ENCODE measurements at places on chromosomes 7 and 10.

DNA sequence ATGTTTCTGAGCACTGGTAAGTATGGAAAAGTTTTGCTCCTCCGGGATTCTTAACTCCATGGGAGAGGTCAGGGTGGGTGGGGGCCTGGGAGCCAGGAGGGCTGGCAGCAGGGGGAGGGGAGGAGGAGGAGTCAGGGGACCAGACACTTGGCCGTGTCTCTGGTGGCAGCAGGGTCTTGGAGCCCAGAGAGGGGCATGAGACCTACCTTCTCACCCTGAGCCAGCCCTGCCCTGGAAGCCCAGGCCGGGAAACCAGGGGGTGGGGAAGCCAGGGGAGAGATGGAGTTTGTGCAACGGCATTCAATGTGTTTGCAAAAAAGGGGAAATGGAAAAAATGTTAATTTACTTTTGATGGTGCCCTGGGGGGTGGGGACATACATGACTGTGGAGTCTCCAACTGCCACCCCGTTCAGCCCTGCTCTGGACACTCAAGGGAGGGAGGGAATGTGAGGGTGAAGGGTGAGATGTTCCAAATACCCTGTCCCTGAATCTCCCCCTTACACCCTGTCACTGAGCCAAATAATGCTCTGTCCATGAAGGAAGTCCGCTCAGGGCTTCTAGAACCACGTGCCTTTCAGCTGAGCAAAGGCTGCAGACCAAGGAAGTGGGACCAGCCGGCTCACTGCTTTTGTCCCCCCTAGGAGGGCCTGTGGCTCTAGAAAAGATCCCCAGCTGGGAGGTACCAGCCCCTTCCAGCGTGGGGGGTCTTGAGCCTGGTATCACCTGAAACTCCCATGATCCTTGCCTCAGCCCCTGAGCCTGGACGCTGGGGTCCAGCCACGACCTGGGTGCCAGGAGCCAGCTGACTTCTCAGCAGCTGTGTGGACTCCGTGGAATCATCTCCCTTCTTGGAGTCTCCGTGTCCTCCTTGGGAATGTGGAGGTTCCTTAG is 48.3 kb downstream of the TMEM270 start:
- no peak for DNase-seq

- no peak for DNase-seq
These were observed 25.3 kb downstream of the WIPI2 start for GRCh38 chr7:5215313-5215712.

DNA sequence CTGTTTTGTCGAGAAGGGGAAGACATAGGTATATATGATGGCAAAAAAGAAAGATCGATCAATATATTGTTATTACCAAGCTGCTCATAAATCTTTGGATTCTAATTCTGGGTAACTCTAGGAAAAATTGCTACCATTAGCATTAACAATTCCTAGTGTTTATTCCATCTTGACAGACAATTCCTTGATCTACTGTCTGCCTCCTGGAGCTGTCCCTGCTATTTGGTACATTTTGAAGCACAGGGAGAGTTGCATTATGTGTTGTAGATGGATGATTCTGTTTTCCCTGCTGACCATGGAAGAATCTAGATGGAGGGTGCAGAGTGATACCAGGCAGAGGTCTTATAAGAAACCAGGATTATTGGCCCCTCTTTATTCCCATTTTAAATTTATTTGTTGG is 29.1 kb upstream of the SEM1 start:
- no peak for DNase-seq

DNA sequence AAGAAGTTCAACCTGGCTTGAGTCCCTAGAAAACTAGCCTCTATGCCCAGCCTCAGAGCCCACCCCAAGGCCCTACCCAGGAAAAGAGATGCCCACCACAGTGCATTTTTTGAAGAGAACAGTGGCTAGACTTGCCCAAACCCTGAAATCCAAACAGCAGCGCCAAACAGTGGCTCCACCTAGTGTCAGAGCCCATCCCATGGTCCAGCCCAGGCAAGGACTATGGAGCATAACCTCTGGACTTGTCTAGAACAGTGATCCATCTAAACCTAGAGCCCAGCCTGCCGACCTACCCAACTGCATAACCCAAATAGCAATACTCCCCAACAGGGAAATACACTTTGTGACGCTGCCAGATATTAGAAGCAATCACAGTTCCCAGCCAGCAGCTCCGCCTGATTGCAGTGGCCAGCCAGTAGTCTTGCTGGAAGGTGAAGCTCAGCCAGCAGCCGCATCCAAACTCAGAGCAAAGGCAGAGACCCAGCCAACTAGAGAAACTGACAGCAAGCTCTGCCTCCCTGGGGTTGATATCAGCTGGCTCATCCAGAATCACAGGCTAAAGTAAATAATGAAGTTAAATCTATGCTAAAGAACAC is 44.5 kb downstream of the HBP1 start:
- DNase-seq, result no peak

GRCh38 chr7:3998060-3998459 is 684.0 kb upstream of the FOXK1 start:
- peak; percentile 18 for DNase-seq

GRCh38 chr7:17952387-17952786 is 12.1 kb upstream of the SNX13 start:
- no peak for DNase-seq

DNA sequence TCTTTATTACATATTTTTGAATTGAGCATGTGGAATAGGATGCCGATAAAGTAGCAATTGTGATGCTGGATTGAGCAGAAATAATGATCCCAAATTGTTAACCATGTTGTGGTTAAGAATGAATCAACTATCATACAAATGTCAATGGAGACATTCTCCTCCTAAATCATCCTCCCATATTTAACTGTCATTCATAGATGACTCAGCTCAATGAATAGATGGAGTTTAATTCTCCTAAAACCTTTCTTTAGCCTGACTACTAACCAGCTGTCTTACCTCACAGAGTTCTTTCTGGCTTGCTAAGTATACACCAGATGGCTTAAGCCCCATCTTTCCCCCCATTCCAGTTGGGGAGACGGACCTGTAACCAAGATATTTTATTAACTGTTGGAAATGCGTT is 23.4 kb upstream of the NPS start:
- DNase-seq, result no peak

GRCh38 chr10:57579926-57580325 is 687.8 kb downstream of the IPMK start:
- peak; percentile 2 for DNase-seq

DNA sequence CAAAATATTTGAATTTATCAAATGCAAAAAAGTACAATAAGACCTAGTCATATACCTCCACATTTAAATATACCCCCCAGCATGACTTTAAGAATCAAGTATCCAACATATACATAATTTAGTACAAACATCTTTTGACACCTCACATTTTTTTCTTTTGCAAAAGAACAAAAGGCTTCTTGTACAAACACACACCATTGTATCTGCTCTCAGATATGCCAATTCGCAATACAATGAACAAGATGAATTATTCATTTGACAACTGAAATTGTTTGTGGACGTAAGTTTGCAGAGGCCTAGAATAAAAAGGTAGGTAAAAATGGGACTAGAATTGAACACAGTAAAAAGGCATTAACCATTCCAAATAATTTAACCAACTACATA is 154.4 kb downstream of the CACNA2D1 start:
- no peak for DNase-seq

DNA sequence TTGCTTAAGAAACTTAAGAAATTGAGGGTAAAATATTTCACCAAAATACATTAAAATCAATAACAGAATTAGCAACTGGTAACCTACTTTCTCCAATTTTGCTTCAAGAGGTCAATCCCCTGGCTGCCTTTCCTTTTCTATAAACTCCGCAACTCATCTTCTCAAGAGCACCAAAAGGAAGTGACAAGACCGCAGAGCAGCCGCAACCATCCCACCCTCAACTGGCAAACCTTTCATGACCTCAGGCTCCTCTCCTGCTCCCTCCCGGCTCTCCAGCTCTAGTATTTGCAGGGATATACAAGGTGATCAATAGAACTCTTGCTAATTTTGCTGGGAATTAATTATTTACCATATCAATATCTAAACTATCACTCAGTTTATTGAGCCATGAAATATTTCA is 88.9 kb downstream of the ATE1 start:
- DNase-seq, result no peak

DNA sequence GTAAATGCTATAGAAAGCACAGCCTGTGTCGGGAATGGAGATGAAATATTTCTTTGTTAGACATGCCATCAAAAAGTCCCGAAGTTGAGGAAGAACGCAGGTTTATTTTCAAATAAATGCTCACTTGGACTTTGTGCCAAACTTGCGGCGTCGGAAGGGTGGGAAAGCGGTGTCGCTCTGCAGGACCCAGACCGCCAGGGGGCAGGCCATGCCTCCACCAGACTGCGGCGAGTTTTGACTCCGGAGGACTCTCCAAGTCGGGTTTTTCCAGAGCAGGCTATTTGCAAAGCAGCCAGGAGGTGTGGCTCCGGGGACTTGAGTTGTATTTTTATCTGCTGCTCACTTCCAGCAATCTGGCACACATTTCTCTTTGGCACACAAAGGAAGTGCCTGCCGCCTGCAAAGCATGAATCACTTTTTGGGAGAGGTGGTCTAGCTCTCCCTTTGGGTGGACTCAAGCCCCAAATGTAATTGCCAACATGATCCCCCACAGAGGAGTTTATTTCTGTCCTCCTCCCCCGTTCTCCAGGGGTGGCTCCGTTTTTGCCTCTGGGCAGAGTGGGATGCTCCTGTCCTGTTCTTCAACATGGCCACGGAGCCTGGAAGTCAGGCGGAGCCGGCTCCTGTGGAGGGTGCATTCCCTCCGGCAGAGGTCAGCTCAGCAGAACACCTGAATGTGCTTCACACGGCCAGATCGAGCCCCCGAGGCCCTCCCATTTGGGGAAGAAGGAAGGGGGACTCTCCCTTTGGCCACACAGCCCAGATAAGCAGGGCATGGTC is 82.3 kb upstream of the GPR26 start:
- DNase-seq, result peak; percentile 75

GRCh38 chr10:6395606-6396005 is 184.5 kb downstream of the PRKCQ start:
- DNase-seq, result no peak

DNA sequence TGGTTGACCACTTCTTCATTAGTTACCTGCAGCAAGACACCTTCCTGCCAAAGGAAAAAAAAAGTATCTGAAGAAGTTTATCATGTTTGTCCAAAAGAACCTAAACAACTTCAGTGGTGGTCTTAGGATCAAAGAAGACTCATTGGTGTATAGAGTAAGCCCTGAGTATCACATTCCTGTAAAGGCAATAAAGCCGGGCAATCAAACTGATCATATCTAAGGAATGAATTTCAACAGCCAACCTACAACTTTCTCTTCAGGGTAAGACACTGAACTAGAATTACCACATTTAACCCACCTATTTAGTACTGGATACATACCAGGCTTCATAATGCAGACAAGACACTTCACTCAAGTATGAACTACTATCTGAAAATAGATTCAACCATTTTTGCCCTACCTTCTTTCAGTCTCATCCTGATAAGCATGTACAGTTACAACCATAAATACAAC is 10.1 kb downstream of the HNRNPA2B1 start:
- DNase-seq, result no peak

DNA sequence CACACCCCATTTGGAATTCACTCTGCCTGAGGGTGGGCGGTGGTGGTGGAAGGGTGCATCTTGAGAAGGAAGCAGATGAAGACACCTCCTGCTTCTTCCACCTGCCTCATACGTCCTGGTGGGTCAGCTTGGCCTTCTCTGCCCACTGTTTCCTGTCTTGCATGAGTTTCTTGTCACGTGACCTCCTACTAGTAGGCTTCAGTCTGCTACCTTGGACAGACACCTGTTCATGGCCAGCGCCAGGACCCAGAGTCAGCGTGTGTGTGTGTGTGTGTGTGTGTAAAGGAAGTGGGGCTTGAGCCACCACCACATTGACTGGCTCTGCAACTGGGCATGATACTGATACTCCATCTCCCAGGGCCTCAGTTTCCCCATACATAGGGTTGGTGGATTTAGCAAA is 17.1 kb upstream of the VPS37D start:
- no peak for DNase-seq

DNA sequence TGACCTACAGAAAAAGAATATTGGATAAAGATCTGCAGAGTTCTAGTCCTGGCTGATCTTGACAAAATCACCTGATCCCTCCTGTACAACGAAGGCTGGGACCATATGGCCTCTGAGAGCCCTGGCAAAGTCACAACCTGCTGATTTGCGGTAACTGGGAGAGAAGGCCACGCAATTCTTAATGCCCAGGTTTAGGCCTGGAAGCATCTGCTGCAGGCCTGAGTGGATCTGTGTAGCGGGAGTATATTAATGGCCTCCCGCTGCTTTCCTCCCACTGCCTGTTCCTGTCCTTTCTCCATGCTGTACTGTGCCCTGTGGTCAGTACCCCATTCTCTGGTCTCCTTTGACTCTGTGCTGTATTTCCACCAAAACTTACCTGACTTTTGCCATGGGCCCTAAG is 24.2 kb downstream of the AKR1B1 start:
- DNase-seq, result no peak

DNA sequence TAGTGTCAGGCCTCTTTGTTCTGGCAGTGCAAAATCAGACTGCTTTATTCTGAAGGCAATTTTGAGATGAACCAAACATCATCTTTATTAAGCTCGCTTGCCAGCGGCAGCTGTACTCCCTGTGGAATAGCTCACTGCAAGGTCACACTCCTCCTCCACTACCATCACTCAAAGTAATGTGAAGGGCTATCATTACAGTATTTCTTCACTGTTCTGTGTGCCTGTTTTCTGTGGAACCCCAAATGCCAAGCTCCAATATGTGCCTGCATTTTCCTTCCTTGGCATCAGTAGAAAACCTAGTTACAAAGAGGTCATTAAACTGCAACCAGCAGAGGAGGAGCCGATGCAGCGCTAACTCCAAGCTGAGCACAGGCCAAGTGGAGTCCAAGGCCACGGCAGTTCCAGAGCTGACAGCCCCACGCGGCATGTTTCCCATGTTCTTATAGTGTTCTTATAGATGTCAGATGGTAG is 21.4 kb downstream of the BCCIP start:
- peak; percentile 14 for DNase-seq

GRCh38 chr7:132030883-132031282 is 474.5 kb upstream of the PODXL start:
- no peak for DNase-seq

Measured in left kidney (tissue), 8 donors.